Vagina (tissue), 2 donors: ENCODE measurements at places on chromosomes 4 and X.

DNA sequence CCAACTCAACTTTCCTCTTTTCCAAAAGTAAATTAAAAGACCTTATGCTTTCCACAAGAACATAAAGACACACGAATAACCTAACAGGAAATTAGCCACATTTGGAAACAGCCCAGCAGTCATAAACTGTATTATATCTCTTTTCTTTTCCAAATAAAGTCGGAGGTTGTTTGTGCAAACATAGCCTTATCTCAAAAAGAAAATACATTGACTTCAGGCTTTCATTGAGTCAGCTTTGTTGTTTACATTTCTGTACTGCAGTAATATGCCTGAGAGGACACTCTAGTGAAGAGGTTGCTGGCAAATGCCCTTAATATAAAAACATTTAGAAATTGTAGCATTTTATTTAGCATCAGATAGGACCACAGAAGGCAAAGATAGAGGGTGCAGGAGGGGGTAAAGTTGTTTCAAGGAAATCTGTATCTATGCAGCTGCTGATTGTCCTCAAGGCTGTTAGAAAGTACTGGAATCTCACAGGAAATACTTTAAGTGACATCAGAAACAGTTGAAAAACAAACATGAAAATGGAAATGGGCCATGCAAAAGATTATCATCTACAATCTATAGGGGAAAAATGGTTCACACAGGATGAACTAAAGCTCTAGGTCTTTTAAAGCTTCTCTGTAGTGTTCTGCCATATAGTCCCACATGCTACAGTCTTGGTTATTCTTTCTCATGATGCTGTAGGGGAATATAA, 14.5 kb downstream of the LNX1 start:
- H3K4me3 ChIP-seq = no peak overlapping the region
- H3K4me1 ChIP-seq = peaks cover 15% of the 10 kb centered on the region
- H3K27me3 ChIP-seq = no peaks in the 10 kb centered on the region

GRCh38 chrX:43809463-43809862, 72.8 kb downstream of the MAOB start:
- H3K36me3 ChIP-seq = no peaks in the 10 kb centered on the region
- H3K4me1 ChIP-seq = no peaks in the 10 kb centered on the region
- no peaks in the 10 kb centered on the region for H3K27me3 ChIP-seq
- DNase-seq = no peak
- no peak overlapping the region for H3K27ac ChIP-seq
- no peak overlapping the region for H3K4me3 ChIP-seq

DNA sequence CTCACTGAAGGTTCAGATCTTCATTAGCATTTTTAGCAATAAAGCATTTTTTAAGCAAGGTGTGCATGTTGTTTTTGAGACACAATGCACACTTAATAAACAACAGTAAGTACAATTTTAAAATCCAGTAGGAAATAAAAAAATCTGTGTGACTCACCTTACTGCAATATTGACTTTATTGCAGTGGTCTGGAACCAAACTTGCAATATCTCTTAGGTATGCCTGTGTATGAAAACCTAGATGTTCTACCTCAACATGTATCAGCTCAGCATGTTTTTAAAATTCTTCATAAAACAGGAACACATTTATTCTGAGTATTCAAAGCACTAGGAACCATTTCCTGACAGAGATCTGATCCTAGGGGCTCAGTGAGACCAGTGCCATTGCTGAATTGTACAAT, 26.7 kb downstream of the NR0B1 start:
- no peaks in the 10 kb centered on the region for H3K36me3 ChIP-seq
- H3K4me3 ChIP-seq = no peak overlapping the region
- no peak overlapping the region for H3K27ac ChIP-seq
- peaks cover 4% of the 10 kb centered on the region for H3K4me1 ChIP-seq

GRCh38 chrX:40253771-40254170, 156.0 kb upstream of the BCOR start:
- H3K36me3 ChIP-seq = no peaks in the 10 kb centered on the region
- no peaks in the 10 kb centered on the region for H3K27me3 ChIP-seq
- no peak overlapping the region for H3K27ac ChIP-seq
- DNase-seq = no peak
- H3K4me3 ChIP-seq = no peak overlapping the region

GRCh38 chrX:22559506-22559905, 286.8 kb downstream of the CBLL2 start:
- no peaks in the 10 kb centered on the region for H3K36me3 ChIP-seq
- H3K27me3 ChIP-seq = no peaks in the 10 kb centered on the region
- H3K27ac ChIP-seq = no peak overlapping the region
- no peak for DNase-seq
- no peak overlapping the region for H3K4me3 ChIP-seq
- H3K4me1 ChIP-seq = no peaks in the 10 kb centered on the region

DNA sequence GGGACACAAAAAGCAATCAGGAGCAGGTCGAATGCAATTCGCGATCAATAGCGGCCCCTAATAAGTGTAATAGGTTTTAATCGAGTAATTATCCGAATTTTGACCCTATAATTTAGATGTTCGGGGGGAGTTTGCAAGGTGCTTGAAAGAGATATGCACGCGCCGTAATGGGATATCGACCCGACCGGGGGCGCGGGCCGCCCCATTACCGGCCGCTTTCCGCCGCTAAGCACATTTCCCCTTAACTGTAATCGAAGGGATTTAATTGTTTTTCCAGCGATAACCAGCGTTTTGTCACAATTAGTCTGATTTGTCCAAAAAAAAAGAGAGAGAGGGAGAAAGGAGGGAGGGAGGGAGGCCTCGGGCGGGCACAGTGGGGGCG, 997 bp downstream of the NKX1-1 start:
- H3K4me1 ChIP-seq = peaks cover 46% of the 10 kb centered on the region
- peaks cover 52% of the 10 kb centered on the region for H3K27me3 ChIP-seq
- no peak for DNase-seq

DNA sequence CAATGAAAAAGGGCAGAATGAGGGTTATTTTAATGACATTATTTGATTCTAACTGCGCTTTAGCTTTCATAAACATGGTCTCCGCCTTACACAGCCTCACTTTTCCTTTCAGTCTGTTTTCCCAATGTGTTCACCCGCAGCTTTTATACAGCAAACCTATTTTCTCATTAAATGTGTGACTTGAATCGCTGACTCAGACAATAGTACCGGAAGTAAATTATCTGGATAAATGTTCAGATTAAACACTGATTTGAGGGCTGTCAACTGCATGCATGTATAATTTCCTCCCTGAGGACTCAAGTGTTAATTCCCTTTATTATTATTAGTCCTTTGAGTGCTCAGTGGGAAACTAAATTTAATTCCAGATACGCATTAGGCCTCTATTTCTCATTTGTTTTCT, 117.3 kb downstream of the FAM133A start:
- DNase-seq = no peak
- H3K36me3 ChIP-seq = no peaks in the 10 kb centered on the region
- no peak overlapping the region for H3K4me3 ChIP-seq
- no peaks in the 10 kb centered on the region for H3K27me3 ChIP-seq
- no peak overlapping the region for H3K27ac ChIP-seq
- H3K4me1 ChIP-seq = no peaks in the 10 kb centered on the region

DNA sequence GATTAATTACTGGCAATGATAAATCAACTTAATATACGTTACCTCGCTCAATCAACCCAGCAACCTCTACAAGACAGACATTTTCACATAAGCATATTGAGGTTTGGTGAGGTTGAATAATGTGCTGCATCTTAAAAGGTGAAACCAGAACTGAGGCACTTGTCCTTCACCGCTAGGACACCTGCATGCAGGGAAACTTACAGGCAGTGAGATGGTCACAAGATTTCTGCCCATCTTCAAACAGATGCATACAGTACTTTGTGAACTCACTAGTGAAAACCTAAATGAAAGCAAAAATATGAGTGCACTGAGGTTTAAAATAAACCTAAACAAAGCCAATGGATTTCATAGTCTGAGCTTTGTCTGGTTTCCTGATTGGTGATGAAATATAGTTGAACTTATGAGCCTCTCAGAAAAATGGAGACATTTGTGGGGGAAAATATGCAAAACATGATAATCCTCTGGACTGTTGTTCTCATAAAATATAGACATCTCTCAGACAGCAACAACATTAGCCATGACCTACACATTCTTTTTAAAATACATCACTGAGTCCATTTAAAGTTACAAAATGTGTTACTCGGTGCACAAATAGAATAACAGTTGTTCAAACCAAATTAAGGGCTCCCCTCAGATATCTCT, 20.9 kb upstream of the PRSS12 start:
- no peaks in the 10 kb centered on the region for H3K27me3 ChIP-seq
- H3K4me3 ChIP-seq = no peak overlapping the region
- no peak overlapping the region for H3K27ac ChIP-seq
- no peaks in the 10 kb centered on the region for H3K36me3 ChIP-seq
- no peaks in the 10 kb centered on the region for H3K4me1 ChIP-seq
- DNase-seq = no peak

- H3K27ac ChIP-seq = no peak overlapping the region
- H3K4me3 ChIP-seq = no peak overlapping the region
- H3K27me3 ChIP-seq = no peaks in the 10 kb centered on the region
Observed at GRCh38 chr4:65019775-65020174, 610.5 kb upstream of the TECRL start.

DNA sequence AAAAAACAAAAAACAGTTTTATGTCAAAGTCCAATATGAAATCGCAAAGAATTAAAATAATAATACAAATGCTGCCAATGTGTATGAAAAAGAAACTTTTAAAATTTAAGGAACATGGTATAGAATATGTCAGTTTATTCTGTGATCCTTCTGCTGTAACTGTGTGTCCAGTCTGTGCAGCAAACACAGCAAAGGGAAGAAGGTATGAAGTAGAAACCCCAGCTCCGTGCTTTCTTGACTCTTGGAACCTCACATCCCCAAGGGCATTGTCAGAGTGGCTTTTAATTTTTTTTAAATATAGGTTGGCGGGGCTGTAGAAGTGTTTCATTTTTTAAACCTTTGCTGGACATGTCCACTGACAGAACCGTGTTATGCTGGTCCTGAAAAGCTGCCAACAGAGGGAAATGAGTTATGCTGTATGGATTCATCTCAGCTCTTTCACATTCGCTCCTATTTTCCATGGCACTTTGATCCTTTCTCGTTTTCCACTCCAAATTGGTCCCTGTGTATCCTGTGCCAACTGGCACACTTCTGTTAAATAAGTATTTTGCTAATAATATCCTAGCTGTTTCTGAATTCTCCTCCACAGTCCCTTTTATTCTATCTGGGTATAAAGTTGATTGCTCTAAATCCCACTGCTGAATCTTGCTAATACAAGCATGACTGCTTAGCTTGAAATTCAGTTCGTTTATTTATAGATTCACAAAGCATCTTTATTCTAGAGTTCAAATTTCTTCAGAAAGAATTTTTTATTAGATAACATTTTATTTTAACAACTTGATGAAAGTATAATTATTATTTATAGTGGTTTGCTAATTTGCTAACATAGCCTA, 127.0 kb upstream of the DDIT4L start:
- H3K27me3 ChIP-seq = no peaks in the 10 kb centered on the region
- H3K4me3 ChIP-seq = no peak overlapping the region
- no peak for DNase-seq
- H3K36me3 ChIP-seq = no peaks in the 10 kb centered on the region
- peak overlapping the region; percentile 11 for H3K27ac ChIP-seq
- H3K4me1 ChIP-seq = peaks cover 13% of the 10 kb centered on the region

DNA sequence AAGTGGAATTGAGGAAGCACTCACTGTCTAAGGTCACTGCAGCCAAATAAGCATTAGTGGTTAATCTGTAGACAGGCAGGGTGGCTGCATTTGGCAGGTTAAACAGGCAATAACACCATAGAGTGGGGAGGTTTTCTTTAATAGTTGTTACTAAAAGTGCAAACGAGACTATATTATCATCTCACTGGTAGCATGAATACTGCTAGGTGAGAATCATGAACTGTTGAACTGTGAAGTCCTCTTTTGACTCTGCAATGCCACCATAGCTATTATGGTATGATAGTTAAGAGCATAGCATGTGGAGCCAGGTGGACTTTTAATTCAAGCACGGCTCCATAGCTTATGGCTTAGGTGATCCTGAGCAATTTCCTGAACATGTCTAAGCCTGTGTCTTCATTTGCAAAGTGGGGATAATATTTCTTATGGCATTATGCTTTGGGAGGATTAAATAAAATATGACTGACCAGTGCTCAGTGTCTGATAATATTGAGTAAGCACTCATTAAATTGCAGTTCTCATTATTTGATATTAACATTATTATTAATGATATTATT, 235.6 kb upstream of the HHIP start:
- no peaks in the 10 kb centered on the region for H3K27me3 ChIP-seq
- no peak for DNase-seq
- no peak overlapping the region for H3K27ac ChIP-seq
- no peak overlapping the region for H3K4me3 ChIP-seq

DNA sequence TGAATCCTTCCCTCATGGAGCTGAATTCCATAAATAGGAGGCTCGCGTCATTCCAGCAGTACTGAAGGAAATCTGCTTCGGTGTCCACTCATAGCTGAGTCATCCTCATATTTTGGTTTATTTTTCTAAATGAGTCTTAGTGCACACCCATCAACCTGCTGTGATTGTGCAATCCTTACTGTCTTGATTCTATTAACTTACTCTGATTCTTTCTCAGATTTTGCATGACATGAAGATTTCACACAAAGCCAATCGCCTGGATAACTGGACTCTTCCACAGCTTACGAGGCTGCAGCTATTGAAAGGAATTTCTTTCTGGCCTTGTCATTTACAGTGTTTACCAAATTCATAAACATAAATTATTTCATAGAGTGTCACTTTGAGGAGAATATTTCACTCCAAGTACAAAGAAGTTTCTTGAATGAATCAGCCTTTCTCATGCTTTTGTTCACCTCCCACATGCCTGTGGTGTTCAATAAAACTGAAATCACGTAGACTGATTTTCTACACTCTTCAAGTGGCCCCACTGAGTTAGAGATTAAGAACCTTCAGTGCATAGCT, 207.6 kb upstream of the SLITRK2 start:
- no peaks in the 10 kb centered on the region for H3K4me1 ChIP-seq
- no peak for DNase-seq
- no peaks in the 10 kb centered on the region for H3K27me3 ChIP-seq
- no peak overlapping the region for H3K27ac ChIP-seq
- H3K36me3 ChIP-seq = no peaks in the 10 kb centered on the region

GRCh38 chr4:154308207-154308606, 183.4 kb downstream of the DCHS2 start:
- no peak for DNase-seq
- no peaks in the 10 kb centered on the region for H3K36me3 ChIP-seq
- H3K4me1 ChIP-seq = no peaks in the 10 kb centered on the region
- no peaks in the 10 kb centered on the region for H3K27me3 ChIP-seq

GRCh38 chr4:98828801-98829200, 100.1 kb downstream of the EIF4E start:
- no peak overlapping the region for H3K27ac ChIP-seq
- H3K27me3 ChIP-seq = no peaks in the 10 kb centered on the region
- no peak for DNase-seq
- H3K4me1 ChIP-seq = no peaks in the 10 kb centered on the region
- H3K4me3 ChIP-seq = no peak overlapping the region

DNA sequence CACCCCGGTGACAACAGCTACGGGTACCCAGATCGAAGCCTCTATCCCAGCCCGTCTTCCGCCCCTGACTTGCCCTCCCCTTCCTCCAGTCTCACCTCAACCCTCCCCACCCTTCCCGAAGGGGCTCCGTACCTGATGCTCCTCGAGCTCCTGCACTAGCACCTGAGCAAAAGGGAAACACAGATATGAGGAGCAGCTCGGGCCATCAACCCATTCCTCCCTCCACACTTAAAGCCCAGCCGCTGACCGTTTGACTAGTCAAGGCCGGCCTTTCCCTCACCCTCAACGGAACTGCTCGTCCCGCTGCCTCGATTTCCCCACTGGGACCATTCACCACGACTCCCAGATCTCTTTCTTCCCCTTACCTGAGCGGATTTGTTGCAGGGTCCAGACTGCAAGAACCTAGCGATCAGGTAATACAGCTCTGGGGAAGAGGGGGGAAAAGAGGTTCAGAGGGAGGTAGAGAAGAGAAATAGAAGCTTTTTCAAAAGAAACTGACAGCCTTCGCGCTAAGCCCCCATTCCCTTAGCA, 731 bp downstream of the BRWD3 start:
- peak overlapping the region; percentile 63 for H3K4me3 ChIP-seq
- H3K36me3 ChIP-seq = no peaks in the 10 kb centered on the region
- peak overlapping the region; percentile 81 for H3K27ac ChIP-seq
- no peaks in the 10 kb centered on the region for H3K27me3 ChIP-seq
